ENCODE measurements at places on chromosomes 4 and X. TPM values are rescaled to one million over a fixed set of nuclear protein-coding genes. Genes with fewer than 3 reads are reported as not detected.

- peak; percentile 99 for DNase-seq
Observed at GRCh38 chr4:125739760-125740159, 425.0 kb downstream of the FAT4 start.

DNA sequence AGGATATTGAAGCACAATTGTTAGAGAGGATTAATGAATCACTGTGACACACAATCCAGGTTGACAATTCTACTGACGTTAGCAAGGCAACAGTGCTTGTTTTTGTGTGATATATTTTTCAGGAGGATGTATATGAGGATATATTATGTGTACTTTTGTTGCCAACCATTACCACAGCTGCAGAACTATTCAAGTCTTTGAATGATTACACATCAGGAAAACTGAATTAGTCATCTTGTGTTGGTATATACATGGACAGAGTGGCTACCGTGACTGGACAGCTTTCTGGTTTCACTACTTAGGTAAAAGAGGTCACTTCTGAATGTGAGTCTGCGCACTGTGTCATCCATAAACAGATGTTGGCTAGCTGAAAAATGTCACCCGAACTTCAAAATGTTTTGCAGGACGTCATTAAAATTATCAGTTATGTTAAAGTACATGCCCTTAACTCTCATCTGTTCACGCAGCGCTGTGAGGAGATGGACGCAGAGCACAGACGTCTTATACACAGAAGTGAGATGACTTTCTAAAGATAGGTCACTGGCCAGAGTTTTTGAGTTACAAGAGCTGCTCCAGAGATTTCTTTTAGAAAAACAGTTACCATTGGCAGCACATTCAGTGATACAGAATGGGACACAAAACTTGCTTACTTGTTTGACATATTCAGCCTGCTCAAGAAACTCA, 69.0 kb downstream of the MRPL1 start:
- DNase-seq = peak; percentile 88

- peak; percentile 41 for DNase-seq
Observed at GRCh38 chr4:84681486-84682274, 98.8 kb downstream of the CDS1 start.

DNA sequence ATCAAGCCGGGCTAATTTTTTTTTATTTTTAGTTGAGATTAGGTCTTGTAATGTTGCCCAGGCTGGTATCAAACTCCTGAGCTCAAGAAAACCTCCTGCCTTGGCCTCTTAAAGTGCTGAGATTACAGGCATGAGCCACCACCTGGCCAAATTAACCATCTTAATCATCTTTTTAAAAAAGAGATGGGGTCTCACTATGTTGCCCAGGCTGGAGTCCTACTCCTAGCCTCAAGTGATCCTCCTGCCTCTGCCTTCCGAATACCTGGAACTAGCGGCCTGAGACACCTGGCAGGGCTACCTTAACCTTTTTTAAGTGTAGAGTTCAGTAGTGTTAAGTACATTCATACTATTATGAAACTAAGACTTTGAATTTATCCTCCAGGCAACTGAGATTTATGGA, 1.7 kb upstream of the RPS3A start:
- no peak for DNase-seq

- DNase-seq = no peak
Observed at GRCh38 chrX:121260596-121261240, 213.3 kb downstream of the GLUD2 start.

DNA sequence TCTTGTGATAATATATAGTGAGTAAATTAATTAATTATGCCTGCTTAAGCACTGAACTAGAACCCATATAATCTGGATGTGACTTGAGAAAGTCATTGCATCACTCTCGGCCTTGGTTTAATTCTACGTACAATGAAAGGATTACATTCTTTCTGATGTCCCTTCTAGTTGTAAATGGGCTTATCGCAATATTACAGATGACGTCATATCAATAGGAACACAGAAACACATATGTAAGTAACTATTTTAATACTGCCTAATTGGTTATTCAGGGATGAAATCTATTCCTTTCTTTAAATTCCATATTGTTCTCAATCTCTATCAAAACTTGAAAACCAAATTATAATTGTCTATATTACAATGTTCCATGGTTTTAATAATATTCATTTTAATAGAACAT, 504.6 kb downstream of the PRR32 start:
- no peak for DNase-seq

The PDE6B gene
- 1.8 TPM for total RNA-seq

The IL13RA2 gene
- not detected for total RNA-seq

GRCh38 chr4:41485041-41485440, 52.9 kb upstream of the LIMCH1 start:
- no peak for DNase-seq

GRCh38 chr4:78608684-78609083, 57.1 kb downstream of the ANXA3 start:
- no peak for DNase-seq

The LGI2 gene
- not detected for total RNA-seq

DNA sequence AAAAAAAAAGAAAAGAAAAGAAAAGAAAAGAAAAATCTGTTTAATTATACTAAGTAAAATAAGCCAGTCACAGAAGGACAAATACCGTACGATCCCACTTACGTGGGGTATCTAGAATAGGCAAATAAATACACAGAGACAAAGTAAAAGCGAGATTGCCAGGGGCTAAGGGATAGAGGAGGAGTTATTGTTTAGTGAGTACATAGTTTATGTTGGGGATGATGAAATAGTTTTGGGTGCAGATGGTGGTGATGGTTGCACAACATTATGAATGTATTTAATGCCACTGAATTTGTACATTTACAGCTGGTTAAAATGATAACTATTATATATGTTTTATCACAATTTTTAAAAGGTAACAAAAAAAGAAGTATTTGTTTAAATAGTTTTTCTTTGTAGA, 7.1 kb downstream of the CA5B start:
- no peak for DNase-seq

DNA sequence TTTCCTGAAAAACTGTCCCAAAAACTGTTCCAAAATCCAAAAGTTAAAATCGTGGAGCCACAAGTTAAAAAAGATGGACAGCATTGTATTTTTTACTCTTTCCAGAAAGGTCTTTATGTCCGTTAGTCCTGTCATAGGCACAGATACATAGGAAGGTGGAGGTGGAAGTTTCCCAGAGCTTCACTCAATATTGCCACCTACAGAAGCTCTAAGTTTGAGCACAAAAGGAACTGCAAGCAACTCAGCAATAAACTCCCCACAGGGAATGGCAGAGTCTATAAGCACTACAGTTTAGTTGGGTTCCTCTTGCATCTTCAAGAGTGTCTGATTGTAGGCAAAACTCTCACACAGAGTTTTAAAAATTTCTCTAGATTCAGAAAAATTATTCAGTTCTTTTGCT, 22.0 kb upstream of the UGT2B4 start:
- DNase-seq = no peak

The PAGE5 gene
- not detected for total RNA-seq

Measured in endothelial cell of umbilical vein (primary cell).